ENCODE measurements at places on chromosomes 1 and 21.

GRCh38 chr1:100265562-100265930 is 470 bp upstream of the RTCA start:
- no peak for DNase-seq

GRCh38 chr1:67564193-67564592 is 120.8 kb upstream of the GADD45A start:
- DNase-seq, result no peak

DNA sequence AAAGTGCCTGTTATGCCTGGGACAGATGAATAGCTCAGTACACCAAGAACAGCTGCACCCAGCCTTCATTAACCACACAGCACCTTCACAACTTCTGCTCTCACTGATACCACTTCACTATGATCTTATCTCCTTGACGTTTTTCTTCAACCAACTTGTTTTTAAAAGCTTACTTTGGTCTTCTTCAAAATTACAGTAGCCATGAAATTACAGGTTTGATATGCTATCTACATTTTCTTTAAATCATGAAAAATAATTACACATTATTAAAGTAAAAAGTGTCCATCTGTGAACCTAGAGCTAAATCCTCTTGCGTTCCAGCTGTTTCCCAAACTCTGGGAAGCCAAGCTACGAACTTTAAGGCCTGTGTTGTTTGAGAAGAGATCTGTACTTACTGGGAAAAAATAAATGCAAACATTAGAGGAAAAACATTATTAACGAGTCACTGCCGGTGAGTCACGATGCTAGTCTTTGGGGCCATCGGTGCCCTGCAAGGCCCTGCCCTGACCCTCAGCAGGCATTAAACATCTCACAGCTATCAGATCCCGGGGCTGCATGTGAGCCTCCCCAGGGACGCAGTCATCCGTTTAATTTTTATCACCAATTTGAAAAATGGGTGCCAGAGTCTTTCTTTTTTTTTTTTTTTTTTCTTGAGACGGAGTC is 56.3 kb upstream of the GPR153 start:
- DNase-seq, result no peak

- no peak for DNase-seq
Observed at GRCh38 chr1:229238674-229239415, 32.1 kb upstream of the RAB4A start.

DNA sequence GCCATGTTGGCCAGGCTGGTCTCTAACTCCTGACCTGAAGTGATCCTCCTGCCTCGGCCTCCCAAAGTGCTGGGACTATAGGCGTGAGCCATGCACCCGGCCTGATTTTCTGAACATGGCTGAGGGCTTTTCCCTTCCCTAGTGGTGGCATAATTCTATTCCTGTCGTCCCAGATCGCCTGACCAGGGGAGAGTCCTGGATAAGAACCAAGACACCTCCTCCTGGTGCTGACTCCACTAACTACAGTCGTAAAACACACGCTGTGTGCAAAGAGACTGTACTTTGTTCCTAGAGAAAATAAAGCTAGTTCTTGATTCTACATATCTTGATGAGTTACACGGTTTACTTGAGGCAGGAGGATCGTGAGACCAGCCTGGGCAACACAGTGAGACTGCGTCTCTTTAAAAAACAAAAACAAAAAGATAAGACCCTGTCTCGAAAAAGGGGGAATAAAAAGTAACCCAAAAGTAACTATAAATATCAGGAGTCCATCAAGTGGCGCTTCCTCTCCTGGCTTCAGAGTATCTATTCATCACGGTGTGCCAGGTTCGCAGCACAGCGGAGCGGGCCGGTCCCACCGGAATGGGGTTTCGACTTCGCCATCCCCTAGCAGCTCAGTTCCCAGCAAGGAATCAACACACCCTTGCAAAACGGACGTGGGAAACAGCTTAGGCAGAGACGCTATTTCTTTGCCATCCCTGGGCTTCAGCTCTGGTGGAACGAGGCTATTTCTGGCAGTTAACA is 973 bp downstream of the SDF4 start:
- no peak for DNase-seq

- DNase-seq, result no peak
Observed at GRCh38 chr1:25055324-25055780, 125.3 kb upstream of the RUNX3 start.

- DNase-seq, result no peak
Observed at GRCh38 chr1:100565533-100565932, 27.6 kb downstream of the GPR88 start.

- no peak for DNase-seq
Observed at GRCh38 chr1:182927693-182928433, 25.1 kb downstream of the SHCBP1L start.

- DNase-seq, result no peak
Observed at GRCh38 chr21:14547834-14548513, 1.9 kb upstream of the SAMSN1 start.

- DNase-seq, result no peak
Observed at GRCh38 chr21:33229784-33230544, at the start of gene IFNAR2. TSS of gene IFNAR2 (plus strand) at chr21:33229938. CDS start at chr21:33241923, 11,985 bp downstream.

DNA sequence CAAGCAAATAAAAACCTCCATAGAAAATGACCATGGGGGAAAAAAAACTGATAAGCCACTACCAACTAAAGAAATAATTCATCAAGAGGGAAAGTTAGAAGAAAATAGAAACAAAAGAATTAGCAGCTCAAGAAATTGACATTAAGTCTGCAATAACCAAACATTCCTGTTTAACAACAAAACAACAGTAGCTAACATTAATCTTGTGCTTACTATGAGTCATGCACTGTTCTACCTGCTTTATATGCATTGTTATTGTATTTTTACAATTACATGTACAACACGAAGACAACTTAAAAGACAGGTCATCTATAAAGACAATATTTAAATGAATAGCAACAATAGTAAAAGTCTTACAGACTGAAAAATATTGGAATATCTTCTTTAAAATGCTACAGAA is 34.4 kb upstream of the LRRC7 start:
- DNase-seq, result no peak

- no peak for DNase-seq
Observed at GRCh38 chr1:9539829-9540550, 725 bp downstream of the SLC25A33 start.

- no peak for DNase-seq
Observed at GRCh38 chr21:38645282-38645681, 147.0 kb upstream of the ERG start.

DNA sequence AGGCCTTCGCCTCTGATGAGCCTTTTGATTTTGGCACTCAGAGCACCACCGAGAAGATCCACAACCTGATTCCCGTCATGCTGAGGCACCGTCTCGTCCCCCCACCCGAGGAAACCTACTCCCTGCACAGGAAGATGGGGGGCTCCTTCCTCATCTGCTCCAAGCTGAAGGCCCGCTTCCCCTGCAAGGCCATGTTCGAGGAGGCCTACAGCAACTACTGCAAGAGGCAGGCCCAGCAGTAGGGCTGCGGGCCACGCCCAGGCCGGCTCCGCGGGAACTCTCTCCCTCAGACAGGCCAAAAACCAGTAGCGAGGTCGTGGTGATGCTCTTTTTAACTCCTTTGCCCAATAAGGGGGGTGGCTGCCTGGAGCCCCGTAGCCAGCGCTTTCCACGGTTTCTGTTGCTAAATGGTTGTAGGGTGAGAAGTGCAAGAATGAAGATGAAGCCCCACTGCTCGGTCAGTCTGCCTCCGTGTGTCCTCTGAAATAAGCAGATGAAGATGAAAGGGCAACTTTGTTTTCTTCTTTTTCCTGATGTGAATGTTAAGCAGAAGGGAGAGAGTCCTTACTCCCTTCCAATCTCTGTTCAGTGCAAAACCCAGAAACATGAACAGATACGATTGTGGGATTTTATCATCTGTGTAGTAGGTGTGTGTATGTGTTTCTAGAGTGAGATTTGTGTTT is 46.5 kb downstream of the COQ8A start:
- no peak for DNase-seq

GRCh38 chr1:38361566-38361965 is 315.0 kb upstream of the POU3F1 start:
- DNase-seq, result no peak

- DNase-seq, result no peak
Observed at GRCh38 chr1:205666372-205667166, 13.7 kb downstream of the SLC45A3 start.

- no peak for DNase-seq
Observed at GRCh38 chr1:51567653-51568052, 48.6 kb upstream of the EPS15 start.

DNA sequence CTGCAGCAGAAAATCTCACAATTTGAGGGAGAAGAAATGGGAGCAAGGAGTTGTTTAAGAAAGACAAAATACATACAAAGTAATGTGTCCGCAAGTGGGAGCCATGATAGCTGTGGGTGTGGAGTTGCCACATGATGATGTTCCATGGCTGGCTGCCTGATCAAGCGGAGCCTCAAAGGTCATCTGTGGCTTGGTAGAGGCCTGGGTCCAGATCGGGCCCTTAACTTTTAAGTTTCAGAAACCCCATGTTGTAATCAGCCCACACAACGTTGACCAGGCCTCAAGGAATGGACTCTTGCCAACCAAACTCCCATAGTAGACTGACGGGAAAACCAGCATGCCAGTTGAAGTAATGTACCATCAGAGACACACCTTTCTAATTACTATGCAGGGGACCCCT is 64.7 kb upstream of the ANGPTL1 start:
- DNase-seq, result no peak

DNA sequence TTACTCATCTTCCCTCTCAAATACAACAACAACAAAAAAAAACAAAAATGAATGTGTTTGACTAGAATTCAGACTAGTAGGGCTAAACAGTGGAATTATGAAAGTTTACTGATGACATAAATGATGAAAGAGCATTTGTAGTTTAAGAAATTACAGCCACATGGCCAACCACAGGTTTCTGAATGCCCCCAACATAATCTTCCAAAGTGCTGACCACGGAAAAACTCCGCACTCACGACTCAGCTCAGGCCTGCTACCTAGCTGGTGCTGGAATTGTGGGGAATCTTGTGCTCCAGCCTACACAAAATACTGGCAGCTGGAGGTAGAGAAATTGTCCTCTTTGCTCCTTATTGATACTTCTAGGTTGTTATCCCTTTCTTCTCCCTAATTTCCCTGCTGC is 23.6 kb upstream of the TBX15 start:
- DNase-seq, result no peak

DNA sequence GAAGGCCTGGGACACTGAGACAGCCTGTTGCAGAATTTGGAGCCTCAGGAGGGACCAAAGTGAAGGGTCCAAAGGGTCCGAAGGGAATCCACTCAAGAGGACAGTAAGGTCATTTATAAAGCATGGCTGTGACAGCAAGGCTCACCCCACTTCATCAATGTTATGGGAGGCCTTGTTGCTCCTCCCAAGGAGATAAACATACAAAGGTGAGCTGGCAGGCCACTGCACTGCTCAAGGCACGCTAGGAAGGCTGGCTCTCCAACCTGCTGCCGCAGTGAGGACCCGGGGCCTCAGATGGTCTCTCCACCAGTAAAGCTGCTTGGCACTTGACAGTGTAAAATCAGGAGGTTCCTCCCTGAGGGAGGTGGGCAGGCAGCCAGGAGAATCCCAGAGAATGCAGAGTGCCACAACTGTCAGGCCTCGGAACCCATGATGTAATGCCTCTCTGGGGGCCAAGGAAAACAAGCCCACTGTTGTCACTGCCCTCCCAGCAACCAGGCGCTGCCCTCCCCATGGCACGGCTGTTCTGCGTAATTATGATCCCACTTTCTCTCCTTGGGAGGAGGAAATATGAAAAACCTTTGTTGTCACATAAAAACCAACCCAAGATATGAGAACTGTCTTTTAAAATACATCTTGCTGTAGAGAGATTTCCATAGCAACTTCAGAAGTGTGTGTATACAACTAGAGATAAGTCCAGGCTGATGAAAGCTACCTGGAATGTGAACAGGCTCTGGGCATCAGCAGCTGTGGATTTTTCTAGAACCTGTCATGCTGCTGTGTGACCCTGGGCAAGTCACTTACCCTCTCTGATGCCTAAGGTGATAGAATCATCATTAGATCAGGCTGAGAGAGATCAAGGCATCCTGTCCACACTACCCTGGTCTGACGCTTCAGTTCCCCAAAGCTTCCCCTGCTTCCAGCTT is 102.5 kb downstream of the KCNN3 start:
- DNase-seq, result no peak

- DNase-seq, result no peak
Observed at GRCh38 chr1:216902669-216903381, 179.6 kb upstream of the ESRRG start.
